ENCODE measurements at places on chromosomes 6 and 20. TPM values are rescaled to one million over a fixed set of nuclear protein-coding genes. Genes with fewer than 3 reads are reported as not detected.
A peak's percentile ranks its signal among the peaks of the same experiment; 100 is the strongest.

KCNK16 gene
- not detected for total RNA-seq

MTFR2 gene
- total RNA-seq, result 7.4 TPM

TAGAP gene
- total RNA-seq, result not detected

PTCHD4 gene
- total RNA-seq, result 1.9 TPM

BPIFA1 gene
- not detected for total RNA-seq

TNF gene
- not detected for total RNA-seq

FAM209B gene
- not detected for total RNA-seq

FUT9 gene
- not detected for total RNA-seq

HLA-DQA1 gene
- not detected for total RNA-seq

HLA-DRB1 gene
- not detected for total RNA-seq

PTCRA gene
- total RNA-seq, result not detected

DNA sequence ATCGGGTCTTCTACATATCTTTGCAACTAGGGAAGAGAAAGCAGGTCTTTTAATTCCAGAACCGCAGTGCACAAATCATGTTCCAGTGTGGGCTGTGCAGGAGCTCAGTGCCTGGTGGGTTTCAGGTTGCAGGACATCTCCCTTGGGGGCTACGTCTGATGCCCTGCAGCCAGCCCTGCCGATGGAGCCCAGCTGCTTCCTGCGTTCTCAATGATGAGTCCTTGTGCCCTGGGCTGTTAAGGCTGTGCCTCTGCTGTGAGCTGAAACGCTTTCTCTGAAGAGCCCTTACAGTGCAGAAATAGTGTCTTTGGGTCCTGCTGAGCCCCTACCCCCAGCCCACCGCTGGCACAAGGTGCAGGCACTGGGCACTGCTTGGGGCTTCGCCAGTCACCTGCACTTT lies 192.9 kb downstream of the SYNDIG1 start:
- no peak overlapping the region for H3K27ac ChIP-seq
- no peak for DNase-seq
- H3K4me3 ChIP-seq, result no peak overlapping the region
- H3K27me3 ChIP-seq, result no peaks in the 10 kb centered on the region

- H3K27ac ChIP-seq, result no peak overlapping the region
- no peaks in the 10 kb centered on the region for H3K36me3 ChIP-seq
- no peak for DNase-seq
- no peak overlapping the region for H3K4me3 ChIP-seq
Observed at GRCh38 chr20:33875055-33875454, 63.9 kb downstream of the CHMP4B start.

GRCh38 chr20:4508773-4509172 lies 212.9 kb upstream of the PRND start:
- no peak overlapping the region for H3K4me3 ChIP-seq
- peak overlapping the region; percentile 96 for H3K27ac ChIP-seq
- DNase-seq, result peak; percentile 35
- H3K36me3 ChIP-seq, result no peaks in the 10 kb centered on the region
- H3K4me1 ChIP-seq, result peaks cover 50% of the 10 kb centered on the region

- no peak overlapping the region for H3K27ac ChIP-seq
- no peak overlapping the region for H3K4me3 ChIP-seq
- H3K36me3 ChIP-seq, result no peaks in the 10 kb centered on the region
- no peak for DNase-seq
- H3K4me1 ChIP-seq, result no peaks in the 10 kb centered on the region
- peaks cover 4% of the 10 kb centered on the region for H3K27me3 ChIP-seq
Observed at GRCh38 chr6:125445054-125445453, 143.3 kb upstream of the HDDC2 start.

DNA sequence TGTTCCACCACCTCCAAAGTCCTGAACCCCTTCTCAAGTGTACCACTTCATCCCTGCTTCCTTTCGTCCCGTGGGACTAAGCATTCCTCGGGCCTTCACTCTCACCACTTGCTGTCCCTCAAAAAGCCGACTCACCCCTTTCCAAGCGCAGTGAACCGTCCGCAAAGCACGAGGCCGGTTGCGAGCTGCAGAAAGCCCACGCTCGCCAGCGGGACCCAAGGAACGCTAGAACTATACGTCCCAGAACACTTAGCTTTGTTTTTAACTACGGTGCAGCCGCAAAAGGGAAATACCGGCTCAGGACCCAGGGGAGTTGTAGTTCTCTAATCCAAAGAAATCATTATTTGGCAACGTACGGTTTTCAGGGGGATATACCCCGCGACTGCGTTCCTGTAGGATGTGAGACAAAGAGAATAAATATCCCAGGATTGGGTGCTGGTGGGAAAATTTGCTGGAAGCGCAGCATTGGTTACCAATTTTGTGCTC lies 416 bp upstream of the POLR1H start:
- peaks cover 2% of the 10 kb centered on the region for H3K36me3 ChIP-seq
- H3K4me1 ChIP-seq, result peaks cover 15% of the 10 kb centered on the region
- H3K27me3 ChIP-seq, result no peaks in the 10 kb centered on the region
- DNase-seq, result no peak
- peak overlapping the region; percentile 94 for H3K4me3 ChIP-seq

- no peak for DNase-seq
- no peak overlapping the region for H3K4me3 ChIP-seq
- no peaks in the 10 kb centered on the region for H3K27me3 ChIP-seq
- H3K27ac ChIP-seq, result no peak overlapping the region
- H3K4me1 ChIP-seq, result peaks cover 26% of the 10 kb centered on the region
- H3K36me3 ChIP-seq, result no peaks in the 10 kb centered on the region
Observed at GRCh38 chr20:38277691-38278090, 17.2 kb upstream of the KIAA1755 start.

DNA sequence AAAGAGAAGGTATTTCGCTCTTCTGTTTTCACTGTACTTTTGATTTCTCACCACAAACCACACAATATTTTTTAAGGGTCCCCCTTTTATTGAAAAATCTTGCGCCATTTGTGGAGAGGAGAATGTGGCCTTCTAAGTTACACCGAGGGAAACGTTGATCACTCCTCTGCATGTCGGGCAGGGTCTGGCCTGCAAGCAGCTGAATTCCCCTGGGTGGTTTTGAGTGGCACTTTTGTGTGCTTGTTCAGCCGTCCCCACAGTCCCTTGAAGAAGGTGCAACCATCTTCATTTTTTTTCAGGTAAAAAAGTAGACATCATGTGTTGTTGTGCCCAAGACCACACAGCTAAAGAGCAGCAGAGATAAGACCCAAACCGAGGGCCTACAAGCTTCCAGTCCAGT lies 6.1 kb downstream of the GPR31 start:
- H3K36me3 ChIP-seq, result no peaks in the 10 kb centered on the region
- H3K4me1 ChIP-seq, result peaks cover 4% of the 10 kb centered on the region
- no peak overlapping the region for H3K27ac ChIP-seq

DNA sequence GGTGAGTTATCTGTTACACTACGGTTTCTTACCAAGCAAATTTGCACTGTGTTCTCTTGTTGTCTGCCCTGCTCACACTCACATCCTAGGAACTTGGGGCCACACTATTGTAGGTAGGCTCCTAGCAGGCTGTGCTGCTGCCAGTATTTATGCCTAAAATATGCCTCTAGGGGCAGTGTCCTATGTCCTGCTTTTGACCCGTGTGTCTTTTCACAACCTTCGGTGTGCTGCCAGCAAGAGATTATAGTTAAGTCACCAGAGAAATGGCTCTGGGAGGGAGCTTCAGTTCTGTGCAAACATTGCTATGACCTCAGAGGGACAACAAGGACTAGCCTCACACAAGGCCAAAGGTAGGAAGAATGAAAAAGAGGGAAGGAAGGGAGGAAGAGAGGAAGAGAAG lies 8.9 kb upstream of the TAAR5 start:
- no peak overlapping the region for H3K27ac ChIP-seq
- H3K27me3 ChIP-seq, result no peaks in the 10 kb centered on the region
- no peaks in the 10 kb centered on the region for H3K36me3 ChIP-seq
- H3K4me3 ChIP-seq, result no peak overlapping the region

DNA sequence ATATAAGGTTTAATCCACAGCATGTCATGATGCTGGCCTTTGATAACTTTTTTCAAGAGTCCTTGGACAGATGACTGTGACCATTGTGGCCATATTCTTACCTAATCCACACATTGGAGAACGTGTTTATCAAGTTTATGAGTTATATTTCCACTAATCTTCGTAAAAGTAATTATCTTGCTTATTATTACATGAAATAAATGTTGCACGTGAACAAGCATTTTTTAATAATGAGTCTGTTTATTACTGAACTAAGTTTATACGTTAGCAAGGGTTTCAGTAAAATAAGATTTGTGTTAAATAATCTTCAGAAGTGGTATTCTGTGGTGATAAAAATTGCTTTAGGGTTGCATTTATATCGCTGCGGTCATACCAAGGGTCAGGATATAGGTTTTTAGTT lies 107.1 kb downstream of the SCAF8 start:
- no peaks in the 10 kb centered on the region for H3K27me3 ChIP-seq
- H3K36me3 ChIP-seq, result no peaks in the 10 kb centered on the region
- H3K27ac ChIP-seq, result no peak overlapping the region
- peaks cover 24% of the 10 kb centered on the region for H3K4me1 ChIP-seq
- no peak for DNase-seq

- no peak for DNase-seq
- peaks cover 2% of the 10 kb centered on the region for H3K27me3 ChIP-seq
- no peaks in the 10 kb centered on the region for H3K36me3 ChIP-seq
- no peaks in the 10 kb centered on the region for H3K4me1 ChIP-seq
- H3K27ac ChIP-seq, result no peak overlapping the region
Observed at GRCh38 chr20:23000232-23000947, 34.7 kb upstream of the SSTR4 start.

DNA sequence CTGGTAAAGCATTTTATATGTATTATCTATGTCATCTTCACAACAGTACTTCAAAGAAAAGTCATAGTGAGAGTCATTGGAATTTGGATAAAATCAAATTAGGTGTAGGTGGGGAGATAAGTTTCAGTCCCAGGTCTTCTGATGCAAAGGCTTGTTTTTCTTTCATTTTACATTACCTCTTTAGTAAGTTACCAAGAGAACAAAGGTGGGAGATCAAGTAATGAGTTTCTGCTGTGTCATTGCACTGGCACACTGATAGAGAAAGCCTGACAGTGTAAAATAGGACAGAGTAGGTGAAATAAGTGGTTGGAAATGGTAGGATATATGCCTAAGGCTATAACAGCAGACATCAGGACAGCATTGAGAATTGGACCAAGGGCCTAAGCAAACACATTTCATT lies 250.4 kb downstream of the NKAIN2 start:
- H3K4me1 ChIP-seq, result peaks cover 11% of the 10 kb centered on the region
- DNase-seq, result peak; percentile 10
- H3K27ac ChIP-seq, result no peak overlapping the region
- H3K27me3 ChIP-seq, result no peaks in the 10 kb centered on the region
- H3K36me3 ChIP-seq, result no peaks in the 10 kb centered on the region

GRCh38 chr6:85389151-85389797 lies 60.6 kb upstream of the NT5E start:
- H3K4me1 ChIP-seq, result peaks cover 15% of the 10 kb centered on the region
- H3K4me3 ChIP-seq, result no peak overlapping the region
- no peaks in the 10 kb centered on the region for H3K27me3 ChIP-seq

- no peak for DNase-seq
- no peaks in the 10 kb centered on the region for H3K36me3 ChIP-seq
- H3K4me1 ChIP-seq, result no peaks in the 10 kb centered on the region
- H3K27ac ChIP-seq, result no peak overlapping the region
- H3K27me3 ChIP-seq, result no peaks in the 10 kb centered on the region
- H3K4me3 ChIP-seq, result no peak overlapping the region
Observed at GRCh38 chr6:105859457-105859856, 226.7 kb upstream of the PRDM1 start.

GRCh38 chr6:26457264-26457805 lies 420 bp upstream of the BTN2A1 start:
- peak overlapping the region; percentile 99 for H3K4me3 ChIP-seq
- no peaks in the 10 kb centered on the region for H3K27me3 ChIP-seq
- H3K36me3 ChIP-seq, result no peaks in the 10 kb centered on the region
- H3K27ac ChIP-seq, result peak overlapping the region; percentile 92
- H3K4me1 ChIP-seq, result peaks cover 20% of the 10 kb centered on the region
- DNase-seq, result no peak

GRCh38 chr6:47355496-47355895 lies 45.8 kb upstream of the TNFRSF21 start:
- H3K4me1 ChIP-seq, result no peaks in the 10 kb centered on the region
- H3K27ac ChIP-seq, result no peak overlapping the region
- DNase-seq, result no peak
- H3K27me3 ChIP-seq, result peaks cover 5% of the 10 kb centered on the region

DNA sequence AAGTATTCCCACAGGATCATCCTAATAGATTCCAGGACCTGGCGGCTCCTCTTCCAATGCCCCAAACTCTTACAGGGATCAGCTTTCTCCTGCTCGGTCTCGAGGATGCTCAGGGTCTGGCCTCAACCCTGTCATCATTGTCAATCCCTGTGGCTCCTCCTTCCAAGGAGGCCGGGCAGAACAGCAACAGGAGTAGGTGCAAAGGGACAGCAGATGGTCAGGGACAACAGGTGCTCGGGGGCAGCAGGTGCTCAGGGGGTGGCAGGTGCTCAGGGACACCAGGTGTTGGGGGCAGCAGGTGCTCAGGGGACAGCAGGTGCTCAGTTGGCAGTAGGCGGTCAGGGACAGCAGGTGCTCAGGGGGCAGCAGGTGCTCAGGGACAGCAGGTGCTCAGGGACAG lies 84.8 kb downstream of the TTLL2 start:
- DNase-seq, result no peak
- H3K4me1 ChIP-seq, result no peaks in the 10 kb centered on the region
- no peak overlapping the region for H3K4me3 ChIP-seq
- no peak overlapping the region for H3K27ac ChIP-seq

- no peaks in the 10 kb centered on the region for H3K36me3 ChIP-seq
- no peak overlapping the region for H3K27ac ChIP-seq
- peaks cover 16% of the 10 kb centered on the region for H3K4me1 ChIP-seq
- DNase-seq, result no peak
- H3K27me3 ChIP-seq, result no peaks in the 10 kb centered on the region
Observed at GRCh38 chr6:22068561-22069305, 228.1 kb downstream of the PRL start.

GRCh38 chr20:9609887-9610502 lies 95.6 kb downstream of the LAMP5 start:
- H3K36me3 ChIP-seq, result no peaks in the 10 kb centered on the region
- no peak overlapping the region for H3K4me3 ChIP-seq
- H3K27ac ChIP-seq, result no peak overlapping the region
- no peaks in the 10 kb centered on the region for H3K4me1 ChIP-seq
- H3K27me3 ChIP-seq, result peaks cover 4% of the 10 kb centered on the region

DNA sequence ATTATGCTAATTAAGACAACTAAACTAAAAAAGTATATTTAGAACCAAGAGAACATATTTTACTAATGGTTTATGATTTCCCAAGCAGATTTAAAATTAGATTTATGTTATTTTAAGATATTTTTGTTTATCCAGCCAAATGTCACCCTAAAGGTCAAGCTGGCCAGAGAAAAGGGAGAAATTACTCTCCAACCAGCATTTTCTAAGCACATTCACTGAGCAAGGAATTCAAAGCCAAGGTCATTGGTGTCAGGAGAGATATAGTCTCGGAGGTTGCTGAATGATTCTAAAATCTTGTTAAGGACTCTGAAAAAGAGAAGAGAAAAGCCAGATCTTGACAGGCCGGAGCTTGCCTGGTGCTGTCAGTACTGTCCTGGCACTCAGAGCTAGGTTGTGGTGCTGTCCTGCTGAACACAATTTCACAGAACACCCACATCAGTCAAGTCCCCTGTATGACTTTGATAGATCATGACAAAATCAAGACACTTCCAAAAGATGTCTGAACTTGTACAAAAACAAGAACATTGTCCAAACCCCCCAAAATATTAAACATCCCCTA lies 222.3 kb upstream of the SMLR1 start:
- H3K27ac ChIP-seq, result no peak overlapping the region
- H3K27me3 ChIP-seq, result no peaks in the 10 kb centered on the region
- no peaks in the 10 kb centered on the region for H3K36me3 ChIP-seq
- DNase-seq, result no peak

Measured in endothelial cell of umbilical vein (primary cell).